ENCODE measurements at places on chromosomes 3 and 15. TPM values are rescaled to one million over a fixed set of nuclear protein-coding genes. Genes with fewer than 3 reads are reported as not detected.
A peak's percentile ranks its signal among the peaks of the same experiment; 100 is the strongest.

DNA sequence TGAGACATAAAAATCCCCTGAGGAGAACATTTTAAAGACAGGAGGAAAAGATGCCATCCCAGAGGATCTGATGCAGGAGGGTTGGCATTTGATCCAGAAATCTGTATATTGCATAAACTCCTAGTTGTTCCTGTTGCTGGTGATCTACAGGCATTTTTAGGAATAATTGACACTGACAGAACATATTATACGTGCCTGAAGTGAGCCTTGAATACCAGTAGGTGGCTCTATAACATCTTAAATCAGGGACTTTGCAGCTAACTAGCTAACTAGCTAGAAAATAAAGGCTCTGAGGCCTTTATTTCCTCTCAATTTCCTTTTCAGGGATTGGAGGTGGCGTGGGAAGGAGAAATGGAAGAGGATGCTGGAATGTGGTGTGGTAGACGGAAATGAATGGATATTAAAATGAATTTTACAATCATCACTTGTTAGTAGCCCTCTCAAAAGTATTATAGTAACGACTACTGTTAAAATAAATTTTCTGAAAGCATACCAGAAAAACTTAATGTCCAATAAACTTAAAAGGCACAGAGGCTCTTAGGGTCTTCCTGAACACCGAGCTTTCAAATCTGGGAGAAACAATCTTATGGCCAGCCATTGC lies 73.8 kb upstream of the ZBED2 start:
- H3K4me1 ChIP-seq: peaks cover 33% of the 10 kb centered on the region
- H3K27me3 ChIP-seq: no peaks in the 10 kb centered on the region
- H3K36me3 ChIP-seq: no peaks in the 10 kb centered on the region
- H3K27ac ChIP-seq: peak overlapping the region; percentile 10

DNA sequence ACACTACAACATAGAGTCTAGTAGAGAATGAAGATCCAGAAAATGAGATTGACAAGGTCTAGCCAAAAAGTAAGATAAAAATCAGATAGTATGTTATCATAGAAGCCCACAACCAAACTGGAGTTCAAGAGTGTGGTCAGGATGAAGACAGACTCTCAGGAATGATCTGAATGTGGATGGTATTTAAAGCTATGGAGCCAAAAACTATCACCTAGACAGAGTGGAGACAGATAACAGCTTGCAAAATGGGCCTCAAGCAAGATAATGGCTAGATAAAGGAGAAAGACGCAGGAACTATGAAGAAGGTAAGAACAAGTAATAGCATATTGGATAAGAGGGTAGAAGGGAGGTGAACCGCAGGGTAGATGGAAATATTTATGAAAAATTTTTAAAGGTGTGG lies 35.4 kb downstream of the ZMAT3 start:
- no peak for DNase-seq
- no peaks in the 10 kb centered on the region for H3K4me1 ChIP-seq
- H3K4me3 ChIP-seq: no peak overlapping the region
- H3K36me3 ChIP-seq: peaks cover 40% of the 10 kb centered on the region
- H3K27me3 ChIP-seq: no peaks in the 10 kb centered on the region

- H3K36me3 ChIP-seq: no peaks in the 10 kb centered on the region
- H3K4me3 ChIP-seq: no peak overlapping the region
- no peaks in the 10 kb centered on the region for H3K4me1 ChIP-seq
- H3K27ac ChIP-seq: no peak overlapping the region
- H3K27me3 ChIP-seq: no peaks in the 10 kb centered on the region
Measured at GRCh38 chr3:116093374-116093773, 351.9 kb downstream of the LSAMP start.

SLITRK3 gene
- not detected for total RNA-seq

GRCh38 chr15:31554261-31554660 lies 227.6 kb downstream of the KLF13 start:
- H3K4me3 ChIP-seq: no peak overlapping the region
- H3K27ac ChIP-seq: peak overlapping the region; percentile 59
- DNase-seq: peak; percentile 84
- H3K36me3 ChIP-seq: no peaks in the 10 kb centered on the region
- H3K27me3 ChIP-seq: no peaks in the 10 kb centered on the region
- H3K4me1 ChIP-seq: peaks cover 22% of the 10 kb centered on the region

NRG4 gene
- not detected for total RNA-seq

DNA sequence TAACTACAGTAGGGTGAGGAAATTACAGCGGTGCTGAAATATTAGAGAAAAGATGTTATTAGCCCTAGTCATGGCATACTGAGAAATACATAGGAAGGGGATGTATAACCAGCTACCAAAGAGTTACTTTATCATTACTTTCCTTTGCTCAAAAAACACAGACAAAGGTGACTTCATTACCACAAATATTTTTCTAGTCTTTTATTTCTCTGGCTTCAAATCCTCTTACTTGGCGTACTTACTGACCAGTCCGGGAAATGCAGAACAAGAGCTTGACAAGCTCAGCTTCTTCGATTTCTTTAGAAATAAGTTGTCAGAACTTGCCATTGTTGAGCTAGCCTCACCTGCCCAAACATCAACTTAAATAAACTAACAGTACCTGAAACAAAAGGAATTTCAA lies 142.1 kb upstream of the TMCO5A start:
- peaks cover 9% of the 10 kb centered on the region for H3K27me3 ChIP-seq
- H3K4me1 ChIP-seq: peaks cover 6% of the 10 kb centered on the region
- no peak overlapping the region for H3K27ac ChIP-seq
- no peaks in the 10 kb centered on the region for H3K36me3 ChIP-seq
- no peak for DNase-seq

GMPS gene
- total RNA-seq: 128 TPM

DNA sequence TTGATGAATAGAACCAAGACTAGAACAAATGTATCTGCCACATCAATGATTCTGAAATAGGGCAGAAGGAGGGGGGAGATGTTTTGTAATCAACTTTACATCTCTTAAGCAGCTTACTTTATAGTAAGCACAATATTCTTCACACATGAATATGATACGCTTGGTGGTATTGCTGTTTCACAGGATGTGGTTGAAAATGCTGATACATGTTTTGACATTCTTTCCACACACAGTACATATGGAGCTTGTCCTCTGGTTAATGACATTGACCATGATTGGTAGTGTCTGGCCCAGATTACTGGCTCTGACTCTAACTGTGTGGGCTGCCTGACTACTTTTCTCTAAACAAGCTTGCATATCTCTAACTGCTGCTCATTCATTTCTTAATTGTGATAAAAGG lies 168.9 kb downstream of the KLHL25 start:
- no peak overlapping the region for H3K27ac ChIP-seq
- H3K27me3 ChIP-seq: no peaks in the 10 kb centered on the region
- peaks cover 17% of the 10 kb centered on the region for H3K4me1 ChIP-seq
- DNase-seq: no peak
